ENCODE measurements at places on chromosomes 4 and X.

- DNase-seq, result no peak
Measured at GRCh38 chr4:142549726-142550463, 296.2 kb downstream of the INPP4B start.

DNA sequence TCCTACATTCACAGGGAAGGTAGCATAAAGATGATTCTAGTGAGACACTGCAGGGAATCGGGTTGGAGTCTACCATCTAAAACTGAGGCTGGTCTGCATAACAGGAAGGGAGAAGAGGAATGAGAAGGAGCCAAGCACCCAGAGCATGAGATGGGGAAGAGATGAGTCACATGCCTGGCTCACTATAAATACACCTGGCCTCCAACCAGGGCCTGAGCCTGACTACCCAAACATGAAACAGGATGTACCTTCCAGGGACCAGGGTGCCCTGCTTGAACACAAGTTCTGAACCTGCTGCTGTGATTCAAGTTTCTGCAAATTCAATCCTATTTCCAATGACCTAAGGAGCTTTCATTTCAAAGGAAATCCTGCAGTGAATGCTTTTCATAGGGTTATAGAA, 24.9 kb downstream of the CD99L2 start:
- DNase-seq, result no peak

GRCh38 chr4:169899295-169899694, 126.9 kb downstream of the MFAP3L start:
- DNase-seq, result no peak

DNA sequence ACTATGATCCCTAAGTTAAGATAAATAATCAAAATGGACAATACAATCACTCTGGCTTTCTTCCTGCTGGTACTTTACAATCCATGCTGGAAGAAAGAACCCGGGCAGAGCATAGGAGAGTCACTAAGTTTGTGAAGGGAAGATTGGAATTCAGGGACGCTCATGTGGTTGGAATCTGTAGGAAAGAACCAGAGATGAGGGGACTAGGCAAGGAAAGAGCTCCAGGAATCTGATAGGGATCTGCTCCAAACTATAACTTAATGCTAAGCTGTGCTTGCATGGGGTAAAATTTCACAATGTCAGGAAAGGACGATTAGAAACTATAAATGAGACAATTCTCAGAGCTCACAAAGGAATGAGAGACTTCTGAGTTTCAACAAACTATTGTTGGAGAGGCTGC, 167.5 kb downstream of the ADGRA3 start:
- no peak for DNase-seq

- no peak for DNase-seq
Measured at GRCh38 chr4:119032921-119033685, 102.5 kb upstream of the MYOZ2 start.

DNA sequence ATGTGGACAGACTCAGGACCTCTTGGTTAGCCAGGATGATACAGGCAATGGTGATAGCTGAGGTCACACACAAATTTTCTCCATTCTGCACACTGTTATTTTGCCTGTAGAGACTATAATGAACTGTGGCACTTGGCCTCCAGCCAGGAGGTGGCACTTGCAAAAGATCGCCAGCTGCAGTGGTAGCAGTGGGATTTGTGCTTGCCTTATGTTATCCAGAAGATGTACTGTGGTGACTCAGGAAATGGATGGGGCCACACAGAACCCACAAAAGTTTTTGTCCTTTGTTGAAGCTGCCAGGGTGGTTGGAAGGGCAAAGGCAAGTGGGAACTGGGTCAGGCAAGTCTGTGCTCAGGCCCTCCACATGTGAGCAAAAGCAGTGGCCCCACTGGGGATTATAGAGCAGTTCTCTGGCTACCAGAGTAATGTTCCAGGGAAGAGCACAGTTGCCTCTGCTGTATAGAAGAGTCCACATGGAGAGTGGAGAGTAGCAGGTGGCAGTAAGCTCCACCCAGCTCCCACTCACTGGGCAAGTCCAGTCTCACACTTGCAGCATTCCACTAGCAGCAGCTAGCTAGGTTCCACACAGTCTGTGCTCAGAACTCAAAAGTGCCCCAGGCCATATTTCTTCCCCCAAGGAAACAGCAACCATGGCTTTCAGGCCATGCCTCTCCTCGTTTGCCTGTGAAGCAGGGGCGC, 5.9 kb upstream of the C4orf17 start:
- DNase-seq, result no peak

GRCh38 chr4:107317611-107318010, 281.5 kb upstream of the DKK2 start:
- DNase-seq, result no peak

DNA sequence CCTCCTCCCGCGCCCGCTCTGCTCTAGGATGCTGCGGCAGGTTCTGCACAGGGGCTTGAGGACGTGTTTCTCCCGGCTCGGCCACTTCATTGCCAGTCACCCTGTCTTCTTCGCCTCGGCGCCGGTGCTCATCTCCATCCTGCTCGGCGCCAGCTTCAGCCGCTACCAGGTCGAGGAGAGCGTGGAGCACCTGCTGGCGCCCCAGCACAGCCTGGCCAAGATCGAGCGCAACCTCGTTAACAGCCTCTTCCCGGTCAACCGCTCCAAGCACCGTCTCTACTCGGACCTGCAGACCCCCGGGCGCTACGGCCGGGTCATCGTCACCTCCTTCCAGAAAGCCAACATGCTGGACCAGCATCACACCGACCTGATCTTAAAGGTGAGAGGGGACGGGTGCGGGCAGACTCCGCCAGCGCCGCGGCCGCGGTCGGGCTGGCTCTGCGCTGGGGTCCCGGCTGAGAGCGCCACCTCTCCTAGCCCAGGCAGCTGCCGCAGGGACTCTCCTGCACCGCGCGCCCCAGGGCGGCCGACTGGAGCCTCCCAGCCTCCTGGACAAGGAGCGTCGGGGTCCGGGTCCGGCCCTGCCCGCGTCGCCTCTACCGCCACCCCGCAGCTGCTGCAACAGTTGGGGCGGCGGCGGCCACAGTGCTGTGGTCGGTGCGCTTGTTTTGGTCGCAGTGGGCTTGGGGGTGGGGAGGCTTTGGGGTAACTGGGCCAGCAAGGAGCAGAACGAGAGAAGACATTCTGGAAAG, at the start of gene PTCHD1:
Gene PTCHD1 (plus strand): TSS at position 2 of the 752 bp plus-strand sequence. CDS start 27 bp downstream, at position 29.
- no peak for DNase-seq

DNA sequence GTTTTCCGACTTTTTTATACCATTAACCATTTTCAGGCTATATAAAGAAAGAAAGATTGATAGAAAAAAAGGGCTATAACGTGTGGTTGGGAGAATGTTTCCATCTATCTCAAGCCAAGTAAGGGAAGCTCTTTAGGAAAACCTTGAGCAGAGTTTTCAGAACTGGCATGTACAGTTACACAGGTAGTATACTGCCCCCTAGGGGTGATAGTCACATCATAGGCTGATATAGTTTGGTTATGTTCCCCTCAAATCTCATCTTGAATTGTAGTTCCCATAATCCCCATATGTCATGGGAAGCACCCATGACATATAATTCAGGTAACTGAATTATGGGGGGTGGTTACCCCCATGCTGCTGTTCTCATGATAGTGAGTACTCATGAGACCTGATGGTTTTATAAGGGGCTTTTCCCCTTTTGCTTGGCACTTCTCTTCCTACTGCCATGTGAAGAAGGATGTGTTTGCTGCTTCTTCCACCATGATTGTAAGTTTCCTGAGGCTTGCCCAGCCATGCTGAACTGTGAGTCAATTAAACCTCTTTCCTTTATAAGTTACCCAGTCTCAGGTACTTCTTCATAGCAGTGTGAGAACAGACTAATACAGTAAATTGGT, 186.8 kb downstream of the TMA16 start:
- peak; percentile 7 for DNase-seq

DNA sequence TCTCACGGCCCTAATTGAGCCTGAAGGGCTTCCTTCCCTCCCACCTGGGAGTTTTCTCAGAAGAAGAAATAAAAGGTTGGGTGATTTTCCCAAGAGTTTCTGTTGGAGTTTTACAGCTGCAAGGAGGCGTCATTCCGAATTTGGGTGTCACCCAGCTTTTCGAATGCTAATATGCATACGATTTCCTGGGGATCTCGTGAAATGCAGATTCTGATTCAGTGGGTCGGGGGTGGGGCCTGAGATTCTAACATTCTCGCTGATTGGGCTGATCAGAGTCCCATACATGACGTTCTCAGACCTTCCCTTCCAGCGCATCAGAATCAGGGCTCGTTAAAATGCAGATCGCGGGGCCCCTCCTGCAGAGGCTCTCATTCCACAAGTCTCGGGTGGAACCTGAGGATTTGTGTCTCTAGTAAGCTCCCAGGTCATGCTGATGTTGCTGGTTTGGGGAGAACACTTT, 125.8 kb upstream of the STX18 start:
- no peak for DNase-seq

DNA sequence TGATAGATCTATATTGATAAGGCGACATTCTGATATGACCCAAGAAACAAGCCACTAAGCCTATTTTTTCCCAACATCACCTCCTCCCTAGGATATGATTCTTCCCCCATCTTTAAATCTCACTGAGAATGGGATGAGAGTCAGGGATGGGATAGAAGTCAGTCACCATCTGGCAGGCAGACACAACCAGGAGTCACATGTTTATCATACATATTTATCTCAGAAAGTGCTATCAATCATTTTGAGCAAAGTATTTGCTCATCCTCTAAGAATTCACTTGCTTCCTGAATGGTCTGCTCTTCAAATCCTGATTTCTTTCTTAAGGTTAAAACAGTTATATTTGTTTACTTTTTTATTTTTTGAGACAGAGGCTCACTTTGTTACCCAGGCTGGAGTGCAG, 20.3 kb downstream of the DNAAF6 start:
- no peak for DNase-seq

DNA sequence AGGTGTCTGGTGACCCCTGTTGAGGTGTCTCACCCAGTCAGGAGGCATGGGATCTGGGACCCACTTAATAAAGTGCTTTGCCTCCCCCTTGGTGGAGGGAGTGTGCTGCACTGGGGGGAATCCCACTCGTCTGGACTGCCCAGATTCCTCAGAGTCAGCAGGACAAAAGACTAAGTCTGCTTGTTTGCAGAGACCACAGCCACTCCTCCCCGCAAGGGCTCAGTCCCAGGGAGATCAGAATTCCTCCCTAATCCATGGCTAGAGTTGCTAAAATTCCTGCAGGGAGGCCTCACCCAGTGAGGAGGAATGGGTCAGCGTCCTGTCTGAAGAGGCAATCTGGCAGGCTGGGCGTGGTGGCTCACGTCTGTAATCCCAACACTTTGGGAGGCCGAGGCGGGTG, 442.2 kb downstream of the PABPC4L start:
- no peak for DNase-seq

- peak; percentile 73 for DNase-seq
Measured at GRCh38 chr4:148445071-148445859, 3.1 kb upstream of the NR3C2 start.

- no peak for DNase-seq
Measured at GRCh38 chrX:138157850-138158249, 553.7 kb downstream of the FGF13 start.

GRCh38 chr4:1029529-1029928, 18.1 kb downstream of the FGFRL1 start:
- DNase-seq, result no peak

- DNase-seq, result no peak
Measured at GRCh38 chr4:105933083-105933482, 37.8 kb downstream of the NPNT start.

GRCh38 chr4:147236806-147237205, 244.1 kb upstream of the EDNRA start:
- DNase-seq, result no peak

DNA sequence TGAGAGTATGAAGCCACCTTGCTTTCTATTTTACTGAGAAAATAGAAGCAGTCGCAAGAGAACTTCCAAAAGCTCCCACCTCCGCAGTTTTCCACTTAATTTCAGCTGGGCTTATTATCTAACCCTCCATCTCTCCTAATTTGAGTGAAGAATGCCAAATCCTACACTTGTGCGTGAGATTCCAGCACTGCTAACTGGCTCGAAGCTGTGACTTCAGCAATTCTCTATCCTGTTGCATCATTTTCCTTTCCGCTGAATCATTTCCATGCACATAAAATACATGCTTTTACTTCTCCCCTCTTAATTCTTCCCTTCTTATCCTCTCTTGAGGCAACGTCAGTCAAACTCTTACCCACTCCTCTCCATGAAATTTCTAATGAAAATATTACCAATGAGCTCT, 189.5 kb downstream of the GASK1B start:
- DNase-seq, result no peak

DNA sequence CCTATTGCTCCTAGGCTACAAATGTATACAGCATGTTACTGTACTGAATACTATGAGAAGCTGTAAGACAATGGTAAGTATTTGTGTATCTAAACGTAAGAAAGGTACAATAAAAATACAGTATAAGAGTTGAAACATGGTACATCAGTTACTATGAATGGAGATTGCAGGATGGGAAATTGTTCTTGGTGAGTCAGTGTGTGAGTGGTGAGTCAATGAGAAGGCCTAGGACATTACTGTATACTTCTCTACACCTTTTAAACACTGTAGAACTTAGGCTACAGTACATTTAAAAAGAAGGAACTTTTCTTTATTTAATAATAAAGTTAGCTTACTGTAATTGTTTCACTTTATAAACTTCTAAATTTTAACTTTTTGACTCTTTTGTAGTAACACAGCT, 2603.2 kb downstream of the PCDH7 start:
- no peak for DNase-seq

- no peak for DNase-seq
Measured at GRCh38 chrX:23666282-23666681, 1.0 kb upstream of the PRDX4 start.

DNA sequence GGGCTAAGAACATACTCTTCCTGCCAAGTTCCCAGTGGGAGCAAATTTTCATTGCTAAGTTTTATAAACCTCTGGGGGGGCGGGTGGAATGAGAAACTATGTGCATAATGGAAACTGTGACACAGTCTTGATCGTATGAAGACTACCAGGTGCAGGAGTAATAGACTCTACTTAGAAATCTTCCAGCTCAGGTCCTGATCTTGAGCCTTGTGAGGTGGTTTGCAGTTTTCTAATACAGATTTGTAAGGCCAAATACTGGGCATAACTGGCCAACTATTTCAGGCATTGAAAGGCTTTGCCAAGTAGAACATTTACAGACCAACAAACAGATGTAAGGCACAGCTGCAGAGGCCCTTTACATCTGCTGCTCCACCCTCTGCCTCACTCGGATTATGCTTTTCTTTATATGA, 89.7 kb upstream of the CBR4 start:
- DNase-seq, result no peak

GRCh38 chr4:65007841-65008439, 598.7 kb upstream of the TECRL start:
- no peak for DNase-seq

DNA sequence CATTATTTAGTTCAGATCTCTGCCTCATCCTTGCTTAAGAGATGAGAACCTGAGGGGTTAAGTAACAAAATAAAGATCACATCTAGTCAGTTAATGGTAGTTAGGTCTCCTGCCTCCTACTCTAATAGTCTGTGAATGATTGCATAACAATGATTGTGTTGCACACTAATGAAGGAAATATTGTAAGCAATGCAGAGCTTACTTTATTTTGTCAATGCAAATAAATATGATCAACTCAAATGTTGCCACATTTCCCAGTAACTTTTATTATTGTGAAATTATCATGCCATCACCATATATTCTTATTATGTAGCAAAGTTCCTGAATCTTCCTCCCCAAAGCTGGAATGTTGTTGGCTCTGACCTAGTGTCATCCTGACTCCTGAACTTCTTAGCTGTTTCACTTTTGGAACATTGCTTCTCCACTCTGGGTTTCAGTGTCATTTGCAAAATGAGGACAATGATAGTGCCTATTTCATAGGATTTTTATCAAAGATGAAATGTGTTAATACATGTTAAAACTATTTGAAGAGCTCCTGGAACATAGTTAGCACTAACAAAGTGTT, 17.0 kb upstream of the GABRA4 start:
- no peak for DNase-seq
